Lower leg skin (tissue), 4 donors: ENCODE measurements at places on chromosomes 16 and 17. TPM values are rescaled to one million over a fixed set of nuclear protein-coding genes. Genes with fewer than 3 reads are reported as not detected.

GRCh38 chr17:79020631-79021301, 3.2 kb upstream of the C1QTNF1 start:
- DNase-seq: no peak

DNA sequence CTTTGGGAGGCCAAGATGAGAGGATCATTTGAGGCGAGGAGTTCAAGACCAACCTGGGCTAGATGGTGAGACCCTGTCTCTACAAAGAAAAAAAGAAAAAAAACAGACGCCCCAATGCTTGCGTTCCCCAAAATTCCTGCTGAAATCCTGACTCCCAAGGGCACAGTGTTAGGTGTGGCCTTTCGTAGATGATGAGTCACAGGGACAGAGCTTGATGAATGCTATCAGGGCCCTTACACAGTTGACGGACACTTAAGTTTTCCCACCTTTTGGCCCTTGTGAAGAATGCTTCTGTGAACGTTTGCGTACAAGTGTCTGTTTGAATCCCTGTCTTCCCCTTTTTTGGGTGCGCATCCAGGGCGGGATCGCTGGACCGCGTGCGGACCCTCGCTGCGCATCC, 16.5 kb upstream of the ZNF750 start:
- DNase-seq: no peak

The ANKRD40CL gene
- not detected for total RNA-seq

DNA sequence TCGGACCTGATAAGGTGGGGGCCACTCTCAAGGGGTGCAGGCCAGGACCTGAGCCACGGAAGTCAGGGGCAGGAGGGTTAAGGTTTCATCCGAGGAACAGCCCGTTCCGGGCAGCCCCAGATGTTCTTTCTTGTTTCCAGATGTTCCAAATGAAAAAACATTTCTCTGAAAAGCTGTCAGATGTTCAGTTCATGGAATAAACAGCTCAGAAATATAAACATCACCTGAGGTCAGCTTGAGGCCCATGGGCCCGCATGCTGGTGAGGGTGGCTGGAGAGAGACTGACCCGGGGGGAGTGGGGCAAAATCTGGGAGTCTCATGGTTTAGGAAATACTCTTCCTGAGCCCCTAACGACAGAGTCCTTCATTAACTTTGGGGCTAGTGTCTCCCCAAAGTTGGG, 1.5 kb upstream of the CD79B start:
- no peak for DNase-seq

The SLC6A4 gene
- 1.2 TPM for total RNA-seq

DNA sequence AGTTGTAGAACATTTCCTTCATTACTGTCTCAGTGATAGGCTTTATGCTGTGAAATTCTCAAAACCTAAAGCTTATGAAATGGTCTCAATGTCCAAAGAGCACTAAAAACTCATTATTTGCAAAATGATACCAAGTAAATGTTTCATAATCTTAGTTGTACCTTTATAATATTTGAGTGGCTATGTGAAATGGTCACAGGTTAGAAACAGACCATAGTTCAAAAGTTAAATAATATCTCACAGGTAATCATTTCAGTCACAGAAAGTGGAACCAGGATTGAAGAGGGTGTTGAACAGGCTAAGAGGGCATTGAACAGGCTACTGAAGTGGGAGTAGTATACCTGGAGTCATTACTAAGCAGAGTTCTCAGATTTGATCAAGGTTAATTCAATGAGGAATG, 2.9 kb downstream of the RDM1 start:
- no peak for DNase-seq

GRCh38 chr17:32288615-32289014, 23.0 kb downstream of the RHBDL3 start:
- no peak for DNase-seq

- DNase-seq: no peak
Observed at GRCh38 chr16:26909623-26910022, 157.1 kb upstream of the C16orf82 start.

DNA sequence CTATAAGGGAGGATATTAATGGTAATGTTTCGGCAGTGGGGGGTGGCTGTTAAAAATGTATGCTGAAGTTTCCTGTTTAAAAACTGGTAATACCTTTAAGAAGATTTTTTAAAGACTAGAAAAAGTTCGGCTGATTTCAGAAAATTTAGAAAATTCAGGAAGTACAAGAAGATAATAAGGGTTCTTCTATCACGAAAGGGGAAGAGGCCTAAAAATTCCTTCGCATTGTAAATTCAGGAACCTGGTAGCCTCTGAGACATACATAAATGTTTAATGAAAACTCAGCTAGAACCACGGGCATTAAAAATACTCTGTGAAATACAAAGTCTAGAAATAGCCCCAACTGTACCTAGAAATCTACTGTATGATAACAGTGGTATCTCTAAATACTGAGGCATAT, 181.2 kb downstream of the PARN start:
- no peak for DNase-seq

GRCh38 chr17:57987581-57988300, at the start of gene VEZF1:
Gene VEZF1, minus strand, starts transcription at chr17:57988254. Its CDS starts 143 bp downstream, at chr17:57988111.
- peak; percentile 94 for DNase-seq

- no peak for DNase-seq
Observed at GRCh38 chr17:78329263-78330059, 30.4 kb downstream of the SOCS3 start.

The DNAAF8 gene
- total RNA-seq: 0.16 TPM

DNA sequence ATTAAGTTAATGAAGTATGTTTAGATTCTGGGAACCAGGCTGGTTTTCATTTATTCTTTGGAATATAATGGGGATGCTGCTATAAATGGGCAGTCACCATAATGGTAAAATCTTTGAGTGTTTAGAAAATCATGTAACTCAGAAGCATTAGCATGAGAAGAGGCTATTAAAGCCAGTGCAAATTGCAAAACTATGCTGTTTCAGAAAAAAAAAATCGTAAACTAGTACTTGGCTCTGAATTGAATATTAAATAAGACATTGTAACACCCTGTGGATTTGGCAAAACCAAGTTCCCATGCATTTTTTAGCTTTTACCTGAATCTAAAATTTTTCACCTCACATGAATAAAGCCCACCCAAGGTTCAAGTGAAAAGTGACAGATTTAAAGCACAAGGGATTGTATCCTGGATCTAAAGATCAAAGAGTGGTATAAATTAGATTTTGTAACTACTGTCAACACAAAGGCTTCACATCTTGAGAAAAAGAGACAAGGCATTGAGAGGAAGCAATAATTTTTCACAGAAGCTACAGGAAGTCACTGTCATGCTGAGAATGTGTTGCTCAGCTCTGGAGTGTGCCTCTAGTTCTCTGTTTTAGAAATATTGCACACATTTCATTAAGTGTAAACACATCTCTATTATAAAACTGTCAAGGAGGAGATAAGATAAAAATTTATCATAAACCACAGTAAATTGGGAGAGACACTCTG, 142.2 kb downstream of the ABCA8 start:
- DNase-seq: no peak

The HOXB1 gene
- total RNA-seq: 0.19 TPM
